ENCODE measurements at places on chromosomes 12 and 14. TPM values are rescaled to one million over a fixed set of nuclear protein-coding genes. Genes with fewer than 3 reads are reported as not detected.

Gene GRIP1
- total RNA-seq, result not detected

Gene ITFG2
- 19.0 TPM for total RNA-seq

Gene SRRM4
- total RNA-seq, result not detected

Gene CCDC38
- total RNA-seq, result not detected

Gene EIF2S3B
- 0.35 TPM for total RNA-seq

Gene KLRD1
- total RNA-seq, result under 0.01 TPM

Gene NEMF
- 19.6 TPM for total RNA-seq

Gene ARF3
- total RNA-seq, result 88.1 TPM

Gene DDIT3
- total RNA-seq, result 32.9 TPM

Gene PELI2
- 1.2 TPM for total RNA-seq

Gene TGFB3
- total RNA-seq, result 45.2 TPM

Gene TMEM263
- total RNA-seq, result 97.2 TPM

Gene BEGAIN
- 1.1 TPM for total RNA-seq

Gene EFS
- 10.5 TPM for total RNA-seq

Gene P3H3
- 69.5 TPM for total RNA-seq

Gene SOAT2
- total RNA-seq, result 0.29 TPM

Gene SERPINA10
- total RNA-seq, result not detected

Gene CLMN
- under 0.01 TPM for total RNA-seq

Gene COCH
- not detected for total RNA-seq

Gene CYP46A1
- total RNA-seq, result not detected

Gene KCNMB4
- under 0.01 TPM for total RNA-seq

Gene LRP10
- total RNA-seq, result 98.4 TPM

Gene FOXA1
- not detected for total RNA-seq

Gene FOXN4
- total RNA-seq, result not detected

Gene NUAK1
- 9.9 TPM for total RNA-seq

Gene ASCL4
- not detected for total RNA-seq

Gene C12orf50
- not detected for total RNA-seq

Gene STXBP6
- total RNA-seq, result 18.6 TPM

Gene KRT79
- total RNA-seq, result not detected

Gene ANKS1B
- not detected for total RNA-seq

Gene GPR135
- total RNA-seq, result 0.29 TPM

Gene PRB2
- not detected for total RNA-seq

Gene SLC24A4
- total RNA-seq, result not detected

Gene RDH5
- total RNA-seq, result 6.3 TPM

Gene LRFN5
- total RNA-seq, result 6.3 TPM

Gene TAS2R19
- not detected for total RNA-seq

Gene PYGL
- total RNA-seq, result 101 TPM

Gene LTBP2
- 96.8 TPM for total RNA-seq

Gene CLBA1
- 5.2 TPM for total RNA-seq

Gene AKAP3
- not detected for total RNA-seq

Gene SLC35F4
- not detected for total RNA-seq

Gene TEDC1
- 9.6 TPM for total RNA-seq

Gene SMCO2
- not detected for total RNA-seq

Gene IL26
- not detected for total RNA-seq

Gene IRAK3
- total RNA-seq, result 4.9 TPM

Gene CHST11
- total RNA-seq, result 4.9 TPM

Gene MFAP5
- total RNA-seq, result 3.2 TPM

Gene AREL1
- 36.5 TPM for total RNA-seq

Gene IL31
- not detected for total RNA-seq

Gene PLEKHG7
- total RNA-seq, result not detected

Gene PPP1R1A
- total RNA-seq, result not detected

Gene CPNE6
- total RNA-seq, result not detected

Gene CCND2
- 10.4 TPM for total RNA-seq

Gene DACT1
- 0.29 TPM for total RNA-seq

Data from myometrial cell (primary cell).